Heart left ventricle (tissue), 16 donors: ENCODE measurements at places on chromosomes 2 and 18. TPM values are rescaled to one million over a fixed set of nuclear protein-coding genes. Genes with fewer than 3 reads are reported as not detected.

- DNase-seq = no peak
These were observed 67.3 kb upstream of the UPP2 start for GRCh38 chr2:158034198-158034866.

- DNase-seq = no peak
These were observed 51.1 kb downstream of the RBKS start for GRCh38 chr2:27839022-27839618.

DNA sequence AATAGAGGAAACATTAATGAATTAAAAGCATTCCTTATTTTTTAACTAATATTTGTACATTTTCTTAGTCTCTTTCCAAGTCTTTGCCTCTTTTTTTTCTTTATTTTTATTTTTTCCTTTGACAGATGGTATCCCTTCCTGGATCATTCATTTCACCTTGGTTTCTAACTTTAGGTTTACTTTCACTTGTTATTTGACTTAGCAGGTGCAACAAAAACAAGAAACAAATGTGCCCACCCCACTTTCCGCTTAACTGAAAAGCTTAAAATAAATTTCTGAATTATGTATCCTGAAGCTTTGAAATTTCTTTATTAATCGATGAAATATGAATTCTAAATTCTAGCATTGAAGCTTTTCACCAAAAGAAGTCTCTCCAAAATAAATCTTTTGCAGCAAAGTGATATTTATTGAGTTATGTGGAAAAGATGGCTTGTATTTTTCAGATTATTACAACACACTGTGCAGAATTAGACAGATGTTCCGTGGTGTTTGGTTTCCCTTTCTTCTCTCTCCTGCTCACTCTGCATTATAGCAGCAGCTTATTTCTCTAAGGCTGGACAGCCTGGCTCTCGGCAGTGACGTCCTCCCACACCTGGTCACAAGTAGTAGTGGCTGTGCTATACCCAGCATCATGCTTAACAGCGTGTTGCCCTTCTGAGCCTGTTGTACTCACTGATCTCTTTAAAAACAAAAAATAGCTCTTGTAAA is 99.1 kb upstream of the ZNF397 start:
- no peak for DNase-seq

RHOB gene
- 109 TPM for total RNA-seq

FBLN7 gene
- total RNA-seq = 1.7 TPM
